ENCODE measurements at places on chromosomes 6 and 20. TPM values are rescaled to one million over a fixed set of nuclear protein-coding genes. Genes with fewer than 3 reads are reported as not detected.

DNA sequence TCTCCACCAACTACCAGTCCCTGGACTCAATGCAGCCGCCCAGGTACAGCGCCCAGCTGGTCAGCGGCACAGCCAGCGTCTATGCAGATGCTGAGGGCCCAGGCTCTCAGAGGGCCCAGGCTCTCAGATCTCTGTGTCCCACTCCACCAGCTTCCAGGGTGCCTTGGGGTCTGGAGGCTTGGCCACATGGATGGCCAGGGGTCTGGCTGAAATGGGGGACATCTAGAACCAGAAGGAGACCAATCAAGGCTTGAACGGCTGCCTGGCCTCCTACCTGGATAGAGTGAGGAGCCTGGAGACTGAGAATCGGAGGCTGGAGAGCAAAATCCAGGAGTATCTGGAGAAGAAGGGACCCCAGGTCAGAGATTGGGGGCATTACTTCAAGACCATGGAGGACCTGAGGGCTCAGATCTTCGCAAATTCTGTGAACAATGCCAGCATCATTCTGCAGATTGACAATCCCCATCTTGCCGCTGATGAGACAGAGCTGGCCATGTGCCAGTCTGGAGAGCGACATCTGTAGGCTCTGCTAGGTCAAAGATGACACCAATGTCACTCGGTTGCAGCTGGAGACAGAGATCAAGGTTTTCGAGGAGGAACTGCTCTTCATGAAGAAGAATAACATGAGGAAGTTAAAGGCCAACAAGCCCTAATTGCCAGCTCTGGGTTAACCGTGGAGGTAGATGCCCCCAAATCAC, 44.1 kb upstream of the GRM4 start:
- no peaks in the 10 kb centered on the region for H3K36me3 ChIP-seq
- H3K4me1 ChIP-seq, result no peaks in the 10 kb centered on the region
- no peaks in the 10 kb centered on the region for H3K27me3 ChIP-seq

GRCh38 chr20:48483334-48484066, 344.3 kb downstream of the PREX1 start:
- H3K27ac ChIP-seq, result no peak overlapping the region
- no peaks in the 10 kb centered on the region for H3K36me3 ChIP-seq
- DNase-seq, result no peak
- peaks cover 13% of the 10 kb centered on the region for H3K4me1 ChIP-seq
- no peak overlapping the region for H3K4me3 ChIP-seq

GRCh38 chr20:3812259-3812681, 8.1 kb upstream of the AP5S1 start:
- no peaks in the 10 kb centered on the region for H3K36me3 ChIP-seq
- peaks cover 26% of the 10 kb centered on the region for H3K4me1 ChIP-seq
- H3K27ac ChIP-seq, result no peak overlapping the region
- no peaks in the 10 kb centered on the region for H3K27me3 ChIP-seq

DNA sequence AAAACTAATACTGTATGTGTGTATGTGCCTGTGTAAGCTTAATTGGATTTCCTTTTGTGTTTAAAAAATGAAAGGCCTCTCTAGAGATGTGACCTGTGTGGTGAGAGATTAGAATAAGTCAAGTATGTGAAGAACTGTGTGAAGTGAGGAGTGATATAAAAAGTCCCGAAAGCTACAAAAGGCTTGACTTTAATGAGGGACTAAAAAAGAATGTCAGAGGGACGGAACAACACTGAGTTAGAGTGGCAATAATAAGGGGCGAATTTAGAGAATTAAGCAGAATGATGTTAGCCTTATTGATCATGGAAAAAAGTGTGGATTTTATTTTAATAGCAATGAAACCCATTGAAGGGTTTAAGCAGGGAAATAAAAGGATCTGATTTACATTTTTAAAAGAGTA, 1281.2 kb upstream of the ADGRB3 start:
- H3K36me3 ChIP-seq, result no peaks in the 10 kb centered on the region
- no peak overlapping the region for H3K4me3 ChIP-seq
- no peak for DNase-seq
- peaks cover 8% of the 10 kb centered on the region for H3K4me1 ChIP-seq

DNA sequence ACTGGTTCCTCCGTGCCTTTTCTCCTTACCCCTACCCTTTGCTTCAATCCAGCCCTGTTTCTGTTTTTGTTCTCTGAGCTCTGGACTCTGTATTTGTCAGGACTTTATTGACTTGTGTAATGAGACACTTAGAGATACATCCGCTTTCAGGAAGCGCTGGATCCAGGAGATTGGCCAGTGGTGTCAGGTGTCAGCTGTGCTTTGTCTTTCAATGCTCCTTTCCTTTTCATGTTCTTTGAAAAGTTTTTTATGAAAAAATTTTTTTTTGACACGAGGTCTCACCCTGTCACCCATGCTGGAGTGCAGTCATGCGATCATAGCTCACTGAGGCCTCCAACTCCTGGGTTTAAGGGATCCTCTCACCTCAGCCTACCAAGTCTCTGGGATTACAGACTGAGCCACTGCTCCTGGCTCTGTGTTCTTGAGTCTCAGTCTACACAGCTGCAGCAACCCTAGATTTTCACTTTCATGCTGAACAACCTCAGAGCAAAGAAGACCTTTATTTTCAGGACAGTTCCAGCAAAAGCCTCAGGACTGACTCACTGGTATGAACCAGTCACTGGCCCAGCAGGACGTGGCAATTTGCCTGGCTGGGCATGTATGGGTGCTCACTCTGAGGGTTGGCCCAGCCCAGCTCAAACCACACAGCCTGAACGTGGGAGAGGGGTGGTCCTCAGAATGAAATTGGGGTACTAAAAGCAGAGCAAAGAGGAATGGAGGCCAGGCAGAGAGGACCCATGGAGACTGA, 108.5 kb downstream of the DHX35 start:
- H3K27ac ChIP-seq, result no peak overlapping the region
- H3K27me3 ChIP-seq, result peaks cover 15% of the 10 kb centered on the region
- no peak for DNase-seq
- peaks cover 2% of the 10 kb centered on the region for H3K36me3 ChIP-seq
- H3K4me3 ChIP-seq, result no peak overlapping the region

GRCh38 chr20:2800521-2801285, at the start of gene CPXM1:
CPXM1 (minus strand) TSS chr20:2800627; CDS start chr20:2800572, 55 bp downstream.
- DNase-seq, result peak; percentile 71
- peaks cover 7% of the 10 kb centered on the region for H3K27me3 ChIP-seq
- peak within 1 kb of the TSS; percentile 96 for H3K4me3 ChIP-seq

HLA-DQB1 gene
- 0.23 TPM for total RNA-seq

PNPLA1 gene
- total RNA-seq, result not detected

ARMC2 gene
- total RNA-seq, result 10.0 TPM

MMS22L gene
- total RNA-seq, result 37.5 TPM

BHLHE23 gene
- not detected for total RNA-seq

Data from neural crest cell (in vitro differentiated cells).